Stimulated activated CD8-positive, alpha-beta memory T cell treated with anti-CD3 and anti-CD28 coated beads, Interleukin-15, amount 100 ng/mL, for 24 hours (primary cell): ENCODE measurements at places on chromosomes 11 and 22.

- DNase-seq, result no peak
Measured at GRCh38 chr22:50520826-50521453, 4.5 kb downstream of the SCO2 start.

GRCh38 chr11:130118165-130118564 lies 41.4 kb upstream of the ST14 start:
- DNase-seq, result no peak

DNA sequence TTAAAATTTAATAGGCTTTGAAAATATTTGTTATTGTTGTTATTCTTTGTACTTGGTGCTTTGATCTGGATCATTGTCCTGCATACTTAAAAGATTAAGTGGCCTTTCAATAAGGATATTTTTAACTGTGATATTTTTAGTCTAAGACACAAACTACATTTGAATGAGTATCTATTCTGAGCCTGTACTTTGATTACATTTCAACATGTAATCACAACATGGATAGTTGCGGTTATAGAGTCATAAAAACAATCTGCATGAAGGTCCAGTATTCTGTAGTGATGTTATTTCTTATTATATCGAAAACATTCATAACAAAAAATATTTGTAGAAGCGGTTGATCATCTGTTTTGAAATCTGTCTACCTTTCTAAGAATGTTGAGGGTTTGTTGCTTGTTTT lies 58.6 kb downstream of the HIPK3 start:
- DNase-seq, result no peak

DNA sequence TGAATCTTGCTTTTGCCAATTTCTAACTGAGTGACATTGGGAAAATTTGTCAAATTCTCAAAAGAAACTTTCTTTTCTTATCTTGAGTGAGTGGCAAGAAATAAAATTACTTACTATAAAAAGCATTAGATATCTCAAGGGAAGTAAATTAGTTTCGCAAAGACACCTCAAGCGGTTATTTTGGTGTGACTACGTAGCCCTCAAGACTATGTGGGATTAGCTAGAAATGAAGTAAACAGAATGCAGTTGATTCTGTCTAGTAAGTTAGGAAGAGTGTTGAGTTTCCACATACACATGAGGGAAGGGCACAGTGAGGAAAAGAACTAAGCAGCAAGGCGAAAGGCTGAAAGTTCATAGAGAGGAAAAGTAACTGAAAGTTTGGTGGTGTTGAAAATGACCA lies 28.3 kb upstream of the MS4A6A start:
- no peak for DNase-seq

GRCh38 chr11:10329935-10330334 lies 25.1 kb downstream of the ADM start:
- DNase-seq, result no peak

DNA sequence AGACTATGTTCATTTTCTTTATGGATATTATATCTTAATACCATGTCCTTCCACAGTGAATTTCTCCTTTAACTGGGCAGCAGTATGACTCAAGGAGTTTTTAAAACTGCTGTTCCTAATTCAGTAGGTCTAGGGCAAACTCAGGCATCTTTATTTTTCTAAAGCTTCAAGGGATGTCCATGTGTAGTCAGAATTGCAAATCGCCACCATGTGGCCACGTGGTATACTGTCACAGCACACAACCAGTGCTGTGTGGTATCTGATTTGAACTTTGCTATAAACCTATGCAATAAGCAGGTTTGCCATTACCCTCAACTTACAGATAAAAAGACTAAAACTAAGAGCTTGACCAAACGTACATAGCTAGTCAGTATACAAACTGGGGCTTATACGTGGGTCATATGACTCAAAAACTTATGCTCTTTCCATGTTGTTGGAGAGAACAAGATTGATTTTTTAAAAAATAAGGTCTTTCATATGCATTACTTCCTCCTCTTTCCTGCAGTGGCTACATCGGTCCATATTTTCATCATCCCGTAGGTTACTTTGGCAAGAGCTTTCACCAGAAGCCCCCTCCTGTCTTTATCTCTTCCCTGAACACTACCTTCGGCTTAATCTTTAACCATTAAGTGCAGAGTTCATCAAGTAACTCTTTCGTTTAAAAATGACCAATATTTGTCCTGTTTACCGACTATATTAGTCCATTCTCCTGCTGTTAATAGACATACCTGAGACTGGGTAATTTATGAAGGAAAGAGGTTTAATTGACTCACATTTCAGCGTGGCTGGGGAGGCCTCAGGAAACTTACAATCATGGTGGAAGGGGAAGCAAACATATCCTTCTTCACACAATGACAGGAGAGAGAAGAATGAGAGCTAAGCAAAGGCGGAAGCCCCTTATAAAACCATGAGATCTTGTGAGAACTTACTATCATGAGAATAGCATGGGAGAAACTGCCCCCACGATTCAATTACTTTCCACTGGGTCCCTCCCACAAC lies 8.0 kb upstream of the HTATIP2 start:
- no peak for DNase-seq

GRCh38 chr11:125931668-125932067 lies 14.2 kb upstream of the VSIG10L2 start:
- no peak for DNase-seq

DNA sequence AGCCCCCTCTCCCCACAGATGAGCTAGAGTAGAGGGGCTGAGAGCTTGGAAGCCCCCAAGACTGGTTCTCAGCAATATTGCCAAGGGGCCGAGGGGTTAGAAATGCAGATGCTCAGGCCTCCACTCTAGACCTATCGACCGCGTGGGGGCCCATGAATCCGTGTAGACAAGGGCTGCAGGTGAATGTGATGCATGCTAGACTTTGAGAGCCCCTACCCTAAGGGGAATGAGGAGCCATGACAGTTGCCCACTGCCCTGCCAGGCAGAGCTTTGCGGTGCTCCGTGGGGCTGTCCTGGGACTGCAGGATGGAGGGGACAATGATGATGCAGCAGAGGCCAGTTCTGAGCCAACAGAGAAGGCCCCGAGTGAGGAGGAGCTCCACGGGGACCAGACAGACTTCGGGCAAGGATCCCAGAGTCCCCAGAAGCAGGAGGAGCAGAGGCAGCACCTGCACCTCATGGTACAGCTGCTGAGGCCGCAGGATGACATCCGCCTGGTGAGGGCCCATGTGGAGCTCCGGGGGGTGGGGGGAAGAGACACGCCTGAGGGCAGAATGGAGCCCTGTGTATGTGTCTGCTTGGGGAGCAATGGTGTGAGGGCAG lies 1.3 kb downstream of the SSH3 start:
- DNase-seq, result no peak

- no peak for DNase-seq
Measured at GRCh38 chr11:14184028-14184940, 174.7 kb downstream of the RRAS2 start.
